Inflammatory macrophage (primary cell): ENCODE measurements at places on chromosomes 2 and 18.

GRCh38 chr18:11177382-11177781 lies 28.0 kb upstream of the PIEZO2 start:
- DNase-seq: no peak

DNA sequence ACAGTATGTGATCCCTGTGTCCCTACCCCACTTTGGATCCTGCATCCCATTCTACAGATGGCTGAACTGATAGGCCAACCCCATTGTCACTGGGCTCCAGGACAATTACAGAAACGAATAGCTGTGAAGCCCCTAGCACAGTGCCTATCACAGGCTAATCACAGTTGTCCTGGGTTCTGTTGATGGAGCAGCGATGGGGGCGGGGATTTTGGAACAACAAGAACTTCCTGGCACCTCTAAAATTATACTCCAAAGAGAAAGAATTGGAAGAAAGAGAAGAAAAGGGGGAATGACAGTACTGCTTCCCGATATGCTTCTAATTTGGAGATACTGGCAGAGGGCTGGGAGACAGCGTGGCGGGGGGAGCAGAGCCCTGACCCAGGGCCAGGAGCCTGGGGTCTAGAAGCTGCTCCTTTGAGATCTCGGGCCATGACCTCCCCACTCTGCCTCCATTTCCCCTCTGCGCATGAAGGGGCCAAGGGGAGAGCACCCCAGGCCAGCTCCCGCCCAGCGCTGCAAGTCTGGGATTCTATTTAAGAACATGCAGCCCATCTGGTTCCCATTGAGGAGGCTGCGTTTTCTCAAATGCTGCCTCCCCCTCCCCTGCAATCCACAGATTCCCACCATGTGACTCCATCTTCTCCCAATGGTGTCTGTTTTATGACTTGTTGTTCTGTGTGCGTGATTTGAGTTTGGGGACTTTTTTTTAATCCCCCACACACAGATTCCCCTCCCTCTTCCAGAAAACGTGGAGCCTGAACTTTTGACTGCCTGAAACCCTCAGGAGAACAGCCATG lies 202.7 kb downstream of the CYP26B1 start:
- DNase-seq: no peak

DNA sequence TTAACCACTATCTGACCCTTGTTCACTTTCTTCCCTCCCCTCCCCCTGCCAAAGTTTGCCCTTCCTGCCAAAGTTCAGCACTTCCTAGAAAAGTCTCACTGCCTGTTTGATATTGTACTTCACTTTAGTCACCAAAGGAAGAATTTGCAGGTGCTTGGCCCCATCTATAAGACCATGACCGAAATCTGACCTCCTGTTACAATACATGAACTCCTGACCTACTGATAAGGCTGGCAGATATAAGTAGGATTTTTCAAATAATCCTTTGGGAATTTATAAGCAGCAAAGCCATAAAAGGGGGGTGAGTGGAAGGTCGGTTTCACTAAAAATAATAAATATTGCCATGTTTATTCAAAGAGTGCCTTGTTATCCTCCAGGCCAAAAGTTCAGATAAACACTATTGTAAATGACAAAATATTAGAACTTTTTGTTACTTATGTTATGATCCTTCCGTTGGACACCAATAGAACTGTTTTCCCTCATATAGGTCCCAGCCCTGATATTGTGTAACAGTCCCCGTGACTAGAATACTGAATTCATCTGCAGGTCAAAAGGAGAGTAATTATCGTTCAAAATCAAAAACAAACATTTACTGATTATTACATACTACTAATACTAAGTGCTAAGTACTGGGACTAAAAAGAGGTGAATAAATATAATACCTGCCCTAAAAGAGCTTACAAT lies 277.6 kb downstream of the EXOC6B start:
- DNase-seq: no peak

- DNase-seq: no peak
Observed at GRCh38 chr18:58590839-58591238, 38.1 kb downstream of the ALPK2 start.

DNA sequence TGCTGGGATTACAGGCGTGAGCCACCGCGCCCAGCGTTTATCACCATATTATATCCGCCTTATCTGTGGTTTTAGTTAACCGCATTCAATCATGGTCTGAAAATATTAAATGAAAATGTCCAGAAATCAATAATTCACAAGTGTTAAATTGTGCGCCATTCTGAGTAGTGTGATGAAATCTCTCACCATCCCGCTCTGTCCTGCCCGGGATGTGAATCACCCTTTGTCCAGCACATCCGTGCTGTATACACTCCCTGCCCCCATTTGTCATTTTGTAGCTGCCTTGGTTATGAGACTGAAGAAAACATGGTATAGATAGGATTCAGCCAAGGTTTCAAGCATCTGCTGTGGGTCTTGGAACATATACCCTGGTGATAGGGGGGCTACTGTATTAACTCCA lies 70.7 kb downstream of the TIMM21 start:
- no peak for DNase-seq

- no peak for DNase-seq
Observed at GRCh38 chr2:95056461-95057459, 31.3 kb downstream of the MAL start.

GRCh38 chr2:238287737-238288649 lies at the start of gene PER2:
TSS of gene PER2 (minus strand) at chr2:238288610. CDS start at chr2:238277936, 10,674 bp downstream.
- peak; percentile 71 for DNase-seq

GRCh38 chr2:71665168-71666093 lies 212.1 kb downstream of the DYSF start:
- no peak for DNase-seq

DNA sequence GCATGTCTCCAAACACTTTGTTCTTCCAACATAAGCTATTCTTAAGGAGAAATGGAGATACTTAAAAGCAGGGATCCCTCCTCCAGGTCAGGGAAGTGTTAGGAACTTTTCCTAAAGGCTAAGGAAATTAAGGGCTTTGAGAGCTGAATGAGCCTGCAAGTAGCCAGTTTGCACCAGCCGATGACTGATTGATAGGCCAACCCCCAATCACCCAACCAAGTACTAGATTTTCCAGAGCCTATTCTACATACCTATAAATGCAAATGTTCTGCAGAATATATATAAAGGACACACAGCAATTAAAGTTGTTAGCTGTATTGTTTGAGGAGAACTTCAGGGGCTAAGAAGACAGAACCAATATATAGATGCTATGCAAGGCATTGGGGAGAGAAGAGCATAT lies 547.6 kb downstream of the NRXN1 start:
- DNase-seq: no peak

DNA sequence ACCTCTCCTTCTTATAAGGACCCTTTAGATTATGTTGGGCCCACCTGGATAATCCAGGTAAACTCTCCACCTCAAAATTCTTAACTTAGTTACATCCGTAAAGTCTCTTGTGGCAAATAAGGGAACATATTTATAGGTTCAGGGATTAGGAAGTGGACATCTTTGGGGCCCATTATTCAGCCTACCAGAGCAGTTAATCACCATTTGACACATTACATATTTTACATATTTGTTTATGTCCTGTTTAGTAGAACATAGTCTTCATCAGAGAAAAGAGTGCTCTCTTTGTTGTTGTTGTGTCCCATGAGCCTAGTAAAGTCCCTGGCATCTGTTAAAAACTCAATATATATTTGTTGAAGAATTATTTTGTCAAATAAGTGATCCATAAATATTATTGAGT lies 134.0 kb upstream of the SPATS2L start:
- no peak for DNase-seq

DNA sequence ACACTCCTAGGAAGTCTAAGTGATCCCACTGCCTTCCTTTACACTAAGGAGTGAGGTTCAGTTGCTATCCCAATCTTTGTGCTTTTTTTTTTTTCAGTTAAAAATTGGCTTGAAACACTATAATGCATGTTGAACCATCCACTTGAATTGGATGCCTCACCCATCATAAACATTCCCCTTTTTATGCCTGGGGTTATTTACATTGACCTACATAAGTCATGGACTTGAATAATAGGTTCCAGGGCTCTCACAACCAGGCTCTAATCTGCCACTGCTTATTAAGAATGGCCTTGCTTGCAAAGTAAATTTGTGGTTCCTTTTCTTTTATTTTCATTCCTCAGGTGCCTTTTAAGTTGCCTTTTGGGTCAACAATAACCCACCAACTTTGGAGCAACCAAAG lies 236.1 kb upstream of the MEIS1 start:
- DNase-seq: no peak

DNA sequence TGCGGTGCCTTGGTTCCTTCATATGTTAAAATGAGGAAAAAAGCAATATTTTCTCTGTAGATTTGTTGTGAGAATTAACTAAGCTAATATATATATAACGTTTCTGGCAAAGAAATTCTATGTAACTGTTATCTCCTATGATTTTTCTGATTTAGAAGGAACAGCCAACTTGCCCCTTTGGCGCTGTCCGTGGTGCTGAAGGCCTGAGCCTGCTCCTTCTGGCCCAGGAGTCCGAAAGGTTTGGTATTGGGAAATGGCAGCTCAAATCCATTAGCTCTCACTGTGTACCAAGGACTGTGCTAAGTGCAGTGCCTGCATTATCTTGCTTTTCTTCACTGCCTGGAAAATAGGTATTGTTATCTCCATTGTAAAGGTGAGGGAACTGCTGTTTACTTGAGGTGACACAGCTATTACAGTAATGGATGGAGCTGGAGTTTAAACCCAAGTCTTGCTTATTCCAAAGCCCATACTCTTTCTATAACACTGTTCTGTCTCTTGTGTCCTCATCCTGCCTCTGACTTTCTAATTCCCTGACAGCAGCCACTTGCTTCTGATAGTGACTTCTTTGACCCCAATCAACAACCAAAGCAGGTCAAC lies 52.2 kb downstream of the C1QL2 start:
- DNase-seq: no peak

GRCh38 chr2:45043174-45043573 lies 33.9 kb upstream of the SIX2 start:
- DNase-seq: no peak
